NCI-H2081 treated with DMSO at 0.1 percent for 48 hours (cell line): ENCODE measurements at places on chromosomes 7 and 10.

GRCh38 chr7:28682801-28683200 lies 270.5 kb downstream of the CREB5 start:
- DNase-seq: no peak

DNA sequence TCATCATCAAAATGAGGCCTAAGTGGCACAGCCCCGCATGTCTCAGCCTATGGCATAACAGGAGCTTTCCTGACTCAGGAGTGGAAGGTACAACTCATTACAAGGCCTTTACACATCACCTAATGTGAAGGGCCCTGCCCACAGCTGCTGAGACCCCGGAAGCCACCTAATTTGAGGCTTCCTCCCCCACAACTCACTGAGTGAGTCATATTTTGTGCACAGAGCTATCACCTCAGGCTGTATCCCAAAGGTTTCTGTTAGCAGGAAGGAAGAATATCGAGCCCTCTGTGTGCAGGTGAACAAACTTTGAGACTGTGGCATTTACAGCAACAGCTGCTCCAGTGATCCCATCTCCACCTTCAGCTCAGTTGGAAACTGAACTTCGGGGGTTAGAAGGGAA lies 20.6 kb downstream of the HTR5A start:
- no peak for DNase-seq

- DNase-seq: no peak
These were observed 11.8 kb downstream of the CPED1 start for GRCh38 chr7:121000081-121000983.

GRCh38 chr7:139626817-139627216 lies 103.3 kb downstream of the CLEC2L start:
- DNase-seq: no peak

GRCh38 chr7:98178762-98179490 lies 32.3 kb upstream of the BHLHA15 start:
- no peak for DNase-seq

- DNase-seq: no peak
These were observed 2.7 kb downstream of the PRSS37 start for GRCh38 chr7:141838581-141838980.

DNA sequence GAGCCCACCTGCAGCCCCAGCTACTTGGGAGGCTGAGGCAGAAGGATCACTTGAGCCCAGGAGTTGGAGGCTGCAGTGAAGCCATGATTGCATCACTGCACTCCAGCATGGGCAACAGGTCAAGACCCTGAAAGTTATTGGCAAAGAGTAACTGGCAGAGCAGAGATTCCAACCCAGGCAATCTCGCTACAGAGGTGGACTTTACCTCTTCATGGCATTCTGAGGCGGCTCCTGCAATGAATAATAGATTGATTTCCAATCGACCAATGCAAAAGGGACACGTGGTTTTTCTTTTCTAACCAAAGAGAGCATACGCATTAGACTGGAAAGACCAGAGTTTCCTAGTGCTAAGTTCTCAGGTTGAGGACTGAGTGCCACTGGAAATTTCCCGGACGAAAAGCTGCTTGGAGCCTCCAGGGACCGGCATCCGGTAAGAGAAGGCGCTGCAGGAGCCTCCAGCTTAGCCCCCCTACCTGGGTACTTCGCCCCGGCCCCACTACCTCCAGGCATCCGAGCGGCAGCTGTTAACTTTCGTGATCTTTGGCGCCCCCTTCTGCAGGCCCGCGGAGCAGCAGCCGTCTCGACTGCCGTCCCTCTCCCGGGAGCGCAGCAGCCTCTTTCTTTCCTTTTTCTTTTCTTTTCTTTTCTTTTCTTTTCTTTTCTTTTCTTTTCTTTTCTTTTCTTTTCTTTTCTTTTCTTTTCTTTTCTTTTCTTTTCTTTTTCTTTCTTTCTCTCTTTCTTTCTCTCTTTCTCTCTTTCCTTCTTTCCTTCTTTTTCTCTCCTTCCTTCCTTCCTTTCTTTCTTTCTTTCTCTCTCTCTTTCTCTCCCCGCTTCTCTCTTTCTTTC lies 4.1 kb downstream of the MBLAC1 start:
- peak; percentile 55 for DNase-seq

GRCh38 chr10:33006342-33006887 lies 48.4 kb upstream of the ITGB1 start:
- DNase-seq: no peak

GRCh38 chr7:4753598-4754432 lies 21.6 kb upstream of the AP5Z1 start:
- DNase-seq: no peak

GRCh38 chr7:104967088-104967487 lies 46.9 kb upstream of the KMT2E start:
- no peak for DNase-seq

DNA sequence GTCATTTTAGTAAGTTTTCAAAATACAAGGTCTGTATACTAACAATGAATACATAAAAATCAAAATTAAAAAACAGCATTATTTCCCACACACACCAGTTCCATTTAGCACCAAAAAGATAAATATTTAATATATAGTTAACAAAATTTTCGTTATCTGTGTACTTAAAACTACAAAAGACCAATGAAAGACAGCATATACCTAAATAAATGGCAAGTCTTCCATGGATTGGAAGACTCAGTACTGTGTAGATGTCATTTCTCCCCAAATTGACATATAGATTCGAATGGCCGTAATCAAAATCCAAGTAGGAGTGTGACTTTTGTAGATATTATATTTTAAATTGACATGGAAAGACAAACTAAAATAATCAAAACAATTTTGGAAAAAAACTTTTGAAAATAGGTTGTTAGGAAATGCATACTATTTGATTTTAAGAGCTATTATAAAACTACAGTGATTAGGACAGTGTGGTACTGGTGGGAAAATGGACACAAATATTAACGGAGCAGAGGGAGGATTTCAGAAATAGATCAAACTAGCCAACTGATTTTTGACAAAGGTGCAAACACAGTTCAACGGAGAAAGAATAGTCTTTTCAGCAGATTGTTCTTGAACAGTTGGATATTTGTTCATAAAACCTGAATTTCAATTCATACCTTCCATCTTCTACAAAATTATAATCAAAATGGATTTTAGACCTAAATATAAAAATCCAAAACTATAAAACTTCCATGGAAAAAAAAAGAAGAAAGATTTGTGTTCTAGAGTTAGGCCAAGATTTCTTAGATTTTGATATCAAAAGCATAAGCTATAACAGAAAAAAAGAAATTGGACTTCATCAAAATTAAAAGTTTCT lies 14.8 kb upstream of the KLF14 start:
- DNase-seq: no peak

GRCh38 chr7:112503361-112503972 lies 22.7 kb downstream of the LSMEM1 start:
- DNase-seq: no peak

GRCh38 chr7:45679516-45679915 lies 105.3 kb downstream of the ADCY1 start:
- no peak for DNase-seq

DNA sequence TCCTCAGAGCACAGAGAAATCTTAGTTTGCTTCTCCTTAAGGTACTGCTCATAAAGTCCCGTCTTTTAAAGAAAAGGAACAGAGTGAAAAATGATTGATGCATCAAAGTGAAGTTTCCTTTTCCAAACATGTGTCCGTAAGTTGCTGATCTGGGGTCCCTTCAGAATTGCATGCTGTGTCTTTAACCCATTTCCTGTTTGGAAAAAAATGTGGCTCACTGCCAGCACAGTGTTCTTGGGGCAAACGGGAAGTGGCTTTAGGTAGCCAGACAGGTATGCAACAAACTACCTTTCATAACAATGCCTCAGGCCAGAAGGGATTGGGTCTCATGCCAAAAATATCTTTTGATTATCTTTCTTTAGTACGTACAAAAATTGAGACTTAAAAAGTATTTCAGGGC lies 50.9 kb downstream of the TFAM start:
- no peak for DNase-seq

- no peak for DNase-seq
These were observed 84.9 kb upstream of the GATA3 start for GRCh38 chr10:7969623-7970022.

DNA sequence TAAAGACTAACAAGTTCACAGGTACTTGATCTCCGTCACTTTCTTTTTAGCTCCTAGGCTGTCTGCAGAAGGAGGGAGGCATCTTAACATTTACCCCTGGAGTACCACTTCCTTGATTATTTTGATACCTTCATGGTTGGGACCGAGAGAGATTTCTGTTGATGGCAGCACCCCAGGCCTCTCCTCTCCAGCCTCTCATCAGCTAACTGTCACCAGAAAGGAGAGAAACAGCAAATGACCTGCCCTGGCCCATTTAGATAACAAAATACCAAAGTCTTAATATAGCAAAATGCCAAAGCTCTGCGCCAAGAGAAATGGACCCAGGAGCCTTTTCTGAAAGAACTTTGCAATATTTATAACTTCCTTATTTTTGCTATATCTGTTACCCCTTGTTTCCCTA lies 30.0 kb upstream of the KLHL7 start:
- DNase-seq: no peak

- no peak for DNase-seq
These were observed 499.6 kb upstream of the LRRN3 start for GRCh38 chr7:110591341-110591740.

DNA sequence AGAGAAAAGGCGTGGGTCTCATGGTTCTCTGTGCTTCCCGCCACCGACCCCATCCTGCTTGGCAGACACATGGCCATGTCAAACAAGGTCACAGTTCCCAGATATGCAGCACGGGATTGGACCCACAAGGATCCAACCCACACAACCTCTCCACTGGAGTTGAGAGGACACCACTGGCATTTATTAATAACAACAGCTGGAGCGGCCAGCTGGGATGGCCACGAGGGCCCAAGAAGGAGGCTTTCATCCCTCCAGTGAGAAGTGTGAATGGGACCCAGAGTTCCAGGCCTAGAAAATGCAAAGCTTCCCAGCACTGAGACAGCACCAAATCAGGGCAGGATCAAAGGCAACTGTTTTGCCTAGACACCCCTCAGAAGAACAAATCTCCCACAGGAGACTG lies 31.5 kb downstream of the FGFR2 start:
- no peak for DNase-seq

GRCh38 chr10:107054469-107055156 lies 109.9 kb downstream of the SORCS1 start:
- DNase-seq: no peak

DNA sequence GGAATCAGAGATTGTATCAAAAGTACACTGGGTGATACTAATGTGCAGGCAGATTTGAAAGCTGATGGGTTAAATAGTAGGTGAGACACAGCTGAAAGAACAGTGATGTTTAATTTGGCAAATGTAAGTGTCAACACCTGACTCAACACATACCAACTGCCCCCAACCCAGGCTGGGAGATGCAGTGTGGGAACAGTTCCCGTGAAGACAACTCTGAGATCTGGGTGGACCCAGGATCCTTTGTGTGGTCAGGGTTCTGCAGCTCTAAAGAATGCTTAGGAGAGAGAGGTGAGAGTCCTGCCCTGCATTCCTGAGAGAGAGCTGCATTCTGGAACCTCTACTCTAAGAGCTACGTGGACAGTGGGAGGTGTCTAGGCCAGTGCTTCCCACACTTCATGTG lies 479.7 kb downstream of the RPS24 start:
- no peak for DNase-seq

DNA sequence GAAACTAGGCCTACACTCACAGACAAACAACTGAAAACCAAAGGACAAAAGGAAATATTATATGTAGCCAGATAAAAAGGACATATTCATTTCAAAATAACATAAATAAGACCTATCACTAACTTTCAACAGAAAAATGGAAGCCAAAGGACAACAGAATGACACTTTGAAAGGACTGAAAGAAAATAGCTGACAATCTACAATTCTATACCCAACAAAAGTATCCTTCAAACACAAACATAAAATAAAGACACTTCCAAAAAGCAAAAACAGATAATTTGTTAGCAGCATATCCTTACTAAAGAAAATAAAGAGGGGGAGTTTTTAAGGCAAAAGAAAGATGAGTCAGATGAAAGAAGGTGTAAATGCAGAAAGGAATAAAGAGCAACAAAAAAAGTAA lies 7.9 kb upstream of the ZNF746 start:
- no peak for DNase-seq

- no peak for DNase-seq
These were observed 23.8 kb upstream of the MKI67 start for GRCh38 chr10:128150045-128150493.

DNA sequence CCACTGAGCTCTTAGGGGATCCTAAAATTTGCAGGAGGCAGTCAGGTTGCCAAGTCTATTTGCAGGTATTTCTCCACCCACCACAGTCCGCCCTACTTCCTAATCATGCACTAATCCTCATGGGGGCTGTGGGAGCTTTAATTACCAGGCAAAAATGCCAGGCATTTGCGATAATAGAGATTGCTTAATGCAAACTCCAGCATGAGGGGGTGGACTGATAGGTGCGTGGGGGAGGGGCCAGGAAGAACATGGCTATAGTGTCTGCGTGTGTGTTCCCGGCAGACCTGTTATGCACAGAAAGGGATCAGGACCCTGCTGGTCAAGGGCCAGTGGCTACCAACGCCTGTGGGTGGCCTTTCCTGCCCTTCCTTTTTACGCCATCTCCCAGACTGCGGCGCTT lies 15.6 kb upstream of the AQP1 start:
- no peak for DNase-seq

GRCh38 chr10:131779661-131780394 lies 121.0 kb upstream of the PPP2R2D start:
- DNase-seq: no peak

GRCh38 chr7:25444991-25445390 lies 216.7 kb upstream of the NPVF start:
- DNase-seq: no peak

DNA sequence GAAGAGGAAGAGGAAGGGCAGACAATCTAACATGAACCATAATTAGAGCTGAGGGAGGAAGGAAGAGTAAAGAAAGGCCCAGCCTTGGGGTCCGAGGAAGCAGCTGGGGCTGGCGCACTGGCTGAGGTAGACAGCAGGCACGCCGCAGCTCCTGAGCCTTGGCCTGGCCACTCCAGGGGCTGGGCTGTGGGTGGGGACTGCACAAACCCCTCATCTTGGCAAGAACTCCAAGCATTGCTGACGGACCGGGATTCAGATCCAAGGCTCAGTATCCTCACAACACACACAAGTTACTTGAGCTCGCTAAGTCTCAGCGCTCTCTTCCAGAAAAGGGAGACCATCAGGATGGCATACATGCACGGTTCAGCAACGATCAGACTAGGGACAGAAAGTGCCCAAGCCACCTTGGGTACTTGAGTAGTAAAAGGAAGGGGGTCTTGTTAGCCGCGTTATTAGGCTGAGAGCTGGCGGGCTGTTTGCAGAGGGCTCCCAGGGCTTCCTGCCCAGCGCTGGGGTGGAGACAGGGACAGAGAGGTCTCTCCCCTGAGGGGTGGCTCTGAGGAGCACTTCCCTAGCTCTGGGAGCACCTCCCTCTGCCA lies 4.5 kb downstream of the TNS3 start:
- DNase-seq: no peak

- no peak for DNase-seq
These were observed 21.1 kb upstream of the FOXI2 start for GRCh38 chr10:127715782-127716378.

GRCh38 chr10:128573986-128574385 lies 447.8 kb upstream of the MKI67 start:
- DNase-seq: no peak

- DNase-seq: no peak
These were observed 370.5 kb upstream of the BMPER start for GRCh38 chr7:33534833-33535232.
